Activated CD4-positive, alpha-beta T cell treated with anti-CD3 and anti-CD28 coated beads, Interleukin-2, Interleukin-6, amounts not matched to agents 100 ng/mL and 50 ng/mL, durations not matched to agents 16 hours and 8 hours (primary cell): ENCODE measurements at places on chromosomes 7 and 10.

DNA sequence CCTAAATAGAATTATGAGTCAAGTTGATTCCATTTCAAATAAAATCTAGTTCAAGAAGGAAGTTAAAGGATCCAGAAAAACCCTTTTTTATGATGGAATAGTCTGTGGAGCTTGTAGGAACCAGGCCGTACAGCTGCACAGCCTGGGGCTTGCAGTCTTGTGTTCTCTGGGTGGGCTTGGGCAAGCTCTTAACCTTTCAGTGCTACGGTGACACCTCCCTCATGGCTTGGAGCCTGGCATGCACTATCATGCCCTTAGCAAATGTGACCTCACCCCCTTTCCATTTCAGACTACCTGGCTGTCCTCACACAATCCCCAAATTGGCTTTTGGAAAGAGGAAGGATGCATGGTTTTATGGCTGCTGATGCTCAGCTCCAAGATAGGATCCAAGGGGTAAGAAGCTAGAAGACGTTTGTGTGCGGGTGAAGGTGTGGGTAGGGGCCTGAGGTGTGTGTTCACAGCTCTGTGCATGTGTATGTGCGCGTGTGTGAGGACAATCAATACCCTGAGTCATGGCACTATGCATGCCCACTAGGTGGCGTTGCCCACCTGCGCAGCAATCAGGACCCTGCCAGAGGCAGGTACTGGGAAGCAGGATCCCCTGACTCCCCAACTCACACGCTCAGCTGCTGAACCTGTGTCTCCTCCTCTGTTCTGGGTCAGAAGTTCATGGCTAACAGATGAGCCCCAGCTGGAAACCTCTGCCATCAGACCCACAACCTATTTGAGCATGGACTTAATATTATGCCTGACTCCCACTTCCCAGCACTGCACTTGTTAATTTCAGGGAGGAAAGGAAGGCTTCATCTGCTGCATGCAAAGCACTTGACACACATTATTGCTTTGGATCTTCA is 113.4 kb downstream of the PTPN20 start:
- peak; percentile 68 for DNase-seq

GRCh38 chr10:52649511-52649910 is 123.1 kb downstream of the MBL2 start:
- DNase-seq = no peak

DNA sequence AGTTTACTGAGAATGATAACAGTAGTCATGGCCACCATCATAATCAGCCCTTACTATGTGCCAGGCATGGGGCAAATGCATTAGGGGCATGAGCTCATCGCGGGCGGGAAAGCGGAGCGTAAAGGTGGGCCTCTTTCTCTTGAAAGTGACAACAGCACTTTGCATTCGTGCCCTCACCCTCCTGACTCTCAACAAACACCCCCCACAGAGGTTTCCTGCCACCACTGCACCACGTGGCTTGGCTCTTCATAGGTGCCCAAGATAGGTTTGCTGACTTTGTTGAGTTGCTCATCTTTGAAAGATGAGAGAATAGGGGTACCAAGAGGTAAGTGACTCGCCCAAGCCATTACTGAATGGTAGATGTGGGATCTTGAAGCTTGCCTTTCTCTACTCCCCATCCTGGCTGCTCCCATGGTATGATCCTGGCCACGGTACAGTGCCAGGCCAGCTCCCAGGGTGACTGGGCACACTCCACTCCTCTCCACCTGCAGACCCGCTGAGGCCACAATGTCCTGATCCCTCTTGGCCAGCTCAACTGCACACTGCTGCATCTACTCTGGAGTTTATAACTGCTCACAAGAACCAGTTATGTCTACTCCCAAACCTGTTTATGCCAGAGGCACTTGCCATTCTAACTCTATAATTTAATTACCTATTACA is 26.0 kb downstream of the SLIT1 start:
- no peak for DNase-seq

DNA sequence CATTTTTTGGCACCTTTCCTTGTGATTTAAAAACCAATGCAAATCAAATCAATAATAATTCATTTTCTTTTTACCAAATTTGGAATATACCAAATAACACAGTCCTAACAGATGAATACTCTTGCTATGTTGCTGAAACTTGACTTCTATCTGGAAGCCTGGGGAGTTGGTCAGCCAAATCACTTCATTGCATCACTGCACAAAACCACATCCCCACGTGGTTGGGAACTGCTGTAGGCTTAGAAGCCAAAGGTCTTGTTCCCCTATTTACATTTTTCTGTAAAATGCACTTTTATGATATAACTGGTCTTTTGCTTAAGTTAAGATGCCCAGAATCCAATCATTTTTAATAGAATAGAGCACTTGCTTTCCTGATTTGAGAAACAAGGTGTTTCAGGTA is 15.2 kb downstream of the GPR85 start:
- DNase-seq = no peak
